Stimulated activated CD8-positive, alpha-beta memory T cell treated with anti-CD3 and anti-CD28 coated beads, Interleukin-4, amount 100 ng/mL, for 4 hours (primary cell): ENCODE measurements at places on chromosomes 7 and 10.

GRCh38 chr10:78806681-78807221 lies 262.0 kb upstream of the ZMIZ1 start:
- DNase-seq, result no peak

- no peak for DNase-seq
Measured at GRCh38 chr7:81487516-81487915, 282.3 kb downstream of the HGF start.

DNA sequence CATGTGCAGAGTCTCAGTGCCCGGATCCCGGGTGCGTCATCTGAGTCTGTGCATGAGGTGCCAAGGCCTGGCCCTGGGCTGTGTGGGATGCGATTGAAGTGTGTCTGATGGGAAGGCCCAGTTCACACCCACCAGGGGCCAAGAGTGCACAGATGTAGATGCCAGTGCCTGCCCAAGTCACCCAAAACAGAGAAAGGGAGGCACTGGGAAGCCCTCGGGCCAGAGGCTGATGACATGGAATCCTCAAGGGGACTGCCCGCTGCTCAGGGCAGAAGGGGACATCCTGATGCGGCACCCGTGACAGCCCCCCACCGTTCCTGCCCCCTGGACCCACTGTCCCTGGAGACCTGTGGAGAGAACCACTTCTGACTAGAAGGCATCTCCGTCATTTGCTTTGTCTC lies 72.2 kb upstream of the ZNF479 start:
- no peak for DNase-seq

- no peak for DNase-seq
Measured at GRCh38 chr7:7681936-7682329, 36.5 kb downstream of the RPA3 start.

DNA sequence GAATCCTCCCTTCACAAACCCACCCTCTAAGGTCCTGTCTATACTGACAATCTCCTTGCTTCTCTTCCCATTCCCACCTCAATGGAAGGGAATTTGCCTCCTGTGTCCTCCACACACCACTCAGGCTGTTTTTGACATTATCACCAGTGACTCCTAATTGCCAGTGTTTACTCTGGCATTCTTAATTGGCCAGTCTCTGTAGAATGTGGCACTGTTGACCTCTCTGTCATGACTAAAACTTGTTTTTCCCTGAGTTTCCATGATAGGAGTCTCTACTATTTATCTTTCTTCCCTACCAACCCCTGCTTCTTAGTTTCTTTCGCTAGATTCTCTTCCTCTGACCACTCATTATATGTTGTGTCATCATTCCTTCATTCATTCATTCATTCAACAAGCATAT lies 12.1 kb downstream of the SLC16A12 start:
- DNase-seq, result no peak

DNA sequence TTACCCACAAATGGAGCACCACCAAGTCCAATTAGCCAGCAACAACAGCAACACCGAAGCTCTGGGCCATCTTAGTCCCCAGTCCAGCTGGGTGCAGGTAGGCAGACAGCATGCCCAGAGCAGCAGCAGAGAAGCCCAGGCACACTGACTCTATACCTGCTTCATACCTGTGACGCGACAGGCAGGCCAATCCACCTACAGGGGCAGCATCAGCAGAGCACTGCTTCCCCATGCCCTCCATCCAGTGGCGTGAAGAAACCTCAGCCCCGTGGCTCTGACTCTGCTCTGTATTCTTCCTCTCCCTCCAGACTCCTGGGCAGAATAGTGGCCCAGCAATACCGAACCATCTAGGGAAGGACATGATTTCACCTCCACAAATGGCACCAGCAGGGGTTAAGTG lies 191.7 kb downstream of the AKR1D1 start:
- DNase-seq, result no peak

- no peak for DNase-seq
Measured at GRCh38 chr10:317271-317769, 182.1 kb downstream of the ZMYND11 start.

GRCh38 chr7:129665013-129665401 lies 53.5 kb downstream of the NRF1 start:
- no peak for DNase-seq

GRCh38 chr7:121985476-121986030 lies 112.6 kb downstream of the PTPRZ1 start:
- DNase-seq, result no peak

DNA sequence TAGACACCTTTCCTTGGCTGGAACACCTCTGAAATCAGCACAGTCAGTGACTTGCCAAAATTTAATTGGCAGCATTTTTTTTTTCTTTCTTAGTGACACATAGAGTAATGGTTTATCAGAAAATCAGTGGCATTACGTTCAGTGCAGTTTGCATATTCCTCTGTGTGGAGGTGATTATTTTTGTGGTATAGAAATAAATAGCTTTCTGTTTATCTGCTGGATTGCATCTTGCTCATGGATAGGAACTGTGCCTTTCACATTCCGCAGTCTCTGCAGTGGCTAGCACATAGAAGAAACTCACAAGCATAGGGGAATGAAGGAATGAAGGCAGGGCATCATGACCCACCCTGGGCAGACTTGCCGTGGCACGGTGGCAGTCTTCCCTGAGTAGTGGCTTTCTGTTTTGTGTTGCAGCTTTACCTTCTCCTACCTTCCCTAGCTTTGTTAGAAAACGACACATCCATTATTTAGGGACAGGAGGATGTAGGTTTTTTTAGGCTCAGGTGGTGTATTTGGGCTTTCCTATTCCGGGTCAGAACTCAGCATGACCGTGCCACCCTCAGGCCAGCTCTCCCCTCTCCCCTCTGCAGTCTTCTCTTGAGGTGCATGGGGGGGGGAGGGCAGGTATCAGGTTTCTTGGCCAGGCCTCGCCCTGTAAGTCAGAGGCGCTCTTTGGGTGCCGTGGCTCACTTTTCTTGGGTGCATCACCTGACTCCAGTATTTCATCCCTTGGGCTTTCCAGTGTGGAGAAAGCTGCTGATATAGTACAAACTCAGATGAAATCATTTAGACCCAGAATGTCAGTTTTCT lies 112.5 kb upstream of the GJD4 start:
- DNase-seq, result no peak

- no peak for DNase-seq
Measured at GRCh38 chr7:30914596-30914995, 2.9 kb downstream of the AQP1 start.

DNA sequence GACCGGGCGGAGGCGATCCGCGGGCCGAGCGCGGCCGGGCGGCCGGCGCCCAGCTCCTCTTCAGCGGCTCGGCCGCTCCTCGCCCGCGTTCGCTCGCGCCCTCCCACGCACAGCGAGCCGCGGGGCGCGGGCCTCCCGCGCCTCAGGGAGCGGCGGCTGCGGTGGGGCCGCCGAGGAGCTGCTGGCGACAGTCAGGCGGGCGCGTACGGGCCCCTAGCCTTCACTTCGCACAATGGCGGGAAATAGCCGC lies at the start of gene MCMBP:
MCMBP (minus strand) TSS at position 234 of the 250 bp plus-strand sequence. CDS start 259 bp downstream, outside the sequence.
- DNase-seq, result no peak

- no peak for DNase-seq
Measured at GRCh38 chr10:105956550-105956949, 1208.0 kb downstream of the SORCS1 start.

DNA sequence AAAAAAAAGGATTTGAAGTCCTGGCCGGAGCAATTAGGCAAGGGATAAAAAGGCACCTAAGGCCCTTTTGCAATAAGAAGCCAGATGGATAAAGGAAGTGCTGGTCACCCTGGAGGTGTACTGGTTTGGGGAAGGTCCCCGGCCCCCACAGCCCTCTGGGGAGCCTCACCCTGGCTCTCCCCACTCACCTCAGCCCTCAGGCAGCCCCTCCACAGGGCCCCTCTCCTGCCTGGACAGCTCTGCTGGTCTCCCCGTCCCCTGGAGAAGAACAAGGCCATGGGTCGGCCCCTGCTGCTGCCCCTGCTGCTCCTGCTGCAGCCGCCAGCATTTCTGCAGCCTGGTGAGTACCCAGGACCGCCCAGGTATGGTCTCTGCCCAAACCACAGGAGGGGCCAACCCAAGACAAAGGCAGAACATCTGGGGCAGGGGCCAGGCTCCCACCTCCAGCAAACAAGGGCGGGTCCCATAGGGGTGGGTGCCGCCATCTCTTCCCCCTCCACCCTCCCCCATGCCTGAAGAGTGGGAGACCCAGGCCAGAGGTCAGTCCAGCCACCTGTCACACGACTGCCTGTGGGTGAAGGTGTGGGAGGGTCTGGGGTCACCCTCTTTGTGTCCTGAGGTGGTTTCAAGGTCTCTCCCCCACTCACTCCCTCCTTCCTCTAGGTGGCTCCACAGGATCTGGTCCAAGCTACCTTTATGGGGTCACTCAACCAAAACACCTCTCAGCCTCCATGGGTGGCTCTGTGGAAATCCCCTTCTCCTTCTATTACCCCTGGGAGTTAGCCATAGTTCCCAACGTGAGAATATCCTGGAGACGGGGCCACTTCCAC lies at the start of gene PILRB:
PILRB (plus strand) TSS at position 91 of the 830 bp plus-strand sequence; CDS start at position 277, 186 bp downstream.
- DNase-seq, result no peak

GRCh38 chr10:129914153-129914855 lies 49.8 kb downstream of the EBF3 start:
- DNase-seq, result no peak

DNA sequence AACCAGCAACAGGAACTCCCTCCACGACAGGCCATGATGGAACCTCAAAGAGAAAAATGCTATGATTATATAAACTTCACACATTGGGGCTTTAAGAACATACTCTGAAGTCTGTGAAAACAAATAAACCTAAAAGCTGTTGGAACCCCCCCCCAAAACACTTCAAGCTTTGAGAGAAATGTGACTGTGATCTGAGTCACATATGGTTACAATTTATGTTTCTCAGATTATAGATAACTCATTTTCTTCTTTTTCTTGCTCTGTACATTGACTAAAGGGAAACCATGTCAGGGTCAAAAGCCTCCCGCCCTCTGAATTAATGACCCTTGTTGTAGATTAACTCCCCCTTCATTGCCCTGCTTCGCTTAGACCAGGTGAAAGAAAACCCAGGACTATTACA lies 15.8 kb downstream of the VOPP1 start:
- DNase-seq, result no peak

GRCh38 chr10:9450801-9451200 lies 1396.3 kb downstream of the GATA3 start:
- no peak for DNase-seq

GRCh38 chr10:124296121-124296812 lies 122.5 kb downstream of the OAT start:
- no peak for DNase-seq
